Activated CD8-positive, alpha-beta memory T cell treated with anti-CD3 and anti-CD28 coated beads for 48 hours (primary cell): ENCODE measurements at places on chromosomes 4 and X.

- DNase-seq, result no peak
Measured at GRCh38 chr4:74754218-74754617, 40.1 kb downstream of the BTC start.

GRCh38 chr4:35087218-35087617 is 1157.1 kb downstream of the ARAP2 start:
- no peak for DNase-seq

DNA sequence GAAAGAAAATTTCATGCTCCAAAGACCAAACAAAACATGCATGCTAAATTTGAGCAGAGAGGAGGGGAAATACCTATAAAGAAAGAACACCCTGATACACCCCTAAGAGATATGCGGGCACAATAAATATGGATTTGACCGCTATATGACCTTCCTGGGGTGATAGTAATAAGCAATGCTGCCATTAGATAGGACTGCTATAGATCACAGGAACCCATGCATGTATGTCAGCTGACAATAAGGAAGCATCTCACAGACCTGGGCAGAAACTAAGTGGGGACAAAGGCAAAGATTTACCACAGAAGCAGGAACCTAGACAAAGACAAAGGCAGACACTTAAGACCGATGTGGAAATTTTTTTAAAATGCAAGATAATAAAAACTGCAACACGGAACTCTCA is 21.3 kb downstream of the ZNF721 start:
- DNase-seq, result no peak

DNA sequence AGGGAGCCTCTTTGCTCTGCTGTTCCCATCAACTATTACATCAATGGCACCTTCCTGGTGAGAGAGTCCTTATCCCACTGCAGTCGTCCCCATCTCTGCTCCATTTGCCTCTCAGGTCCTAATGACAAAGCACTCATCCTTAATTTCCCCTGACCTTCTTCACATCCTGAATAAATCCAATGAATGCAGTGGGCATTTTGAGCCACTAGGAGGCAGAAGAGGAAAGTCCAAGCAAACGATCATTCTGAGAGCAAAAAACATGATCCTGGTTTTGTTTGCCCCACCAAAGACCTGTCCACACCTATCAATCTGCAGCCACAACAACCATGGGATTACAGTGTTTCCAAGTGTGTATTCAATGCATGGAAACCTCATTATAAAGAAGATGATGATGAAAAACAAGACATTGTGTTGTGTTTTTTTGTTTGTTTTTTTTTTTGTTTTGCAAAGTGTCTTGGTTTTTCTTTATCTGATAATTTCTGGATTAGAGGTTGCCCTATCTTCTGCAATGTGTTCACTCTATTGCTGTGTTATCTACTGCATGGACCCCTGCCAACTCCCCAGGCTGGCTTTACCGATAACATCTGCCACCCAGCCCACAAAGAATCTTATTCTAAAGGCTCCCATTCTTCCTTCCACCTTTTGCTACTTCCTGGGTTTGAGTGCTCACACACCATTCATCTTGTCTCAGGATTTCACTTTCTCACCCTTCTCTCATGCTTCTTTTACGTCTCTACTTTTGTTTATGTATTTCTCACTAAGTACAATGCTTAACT is 207.2 kb downstream of the NLGN4X start:
- DNase-seq, result no peak

DNA sequence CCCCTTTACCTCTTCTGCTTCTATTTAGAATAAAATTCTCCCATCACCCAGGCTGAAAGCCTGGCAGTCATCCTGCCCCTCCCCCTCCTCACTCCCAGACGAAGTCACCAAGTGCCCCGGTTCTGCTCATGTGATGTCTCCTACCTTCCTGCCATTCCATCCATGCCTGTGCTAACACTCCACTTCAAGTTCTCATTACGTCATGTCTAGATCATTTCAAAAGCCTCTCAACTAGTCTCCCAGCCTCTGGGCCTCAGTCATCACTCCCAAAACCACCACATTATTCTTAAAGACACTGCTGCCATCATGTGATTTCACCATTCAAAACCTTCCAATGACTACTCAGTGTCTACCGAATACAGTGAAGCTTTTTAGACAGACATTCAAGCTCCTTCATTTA is 17.2 kb upstream of the HOPX start:
- no peak for DNase-seq
